ENCODE measurements at places on chromosomes 11 and 22.
A peak's percentile ranks its signal among the peaks of the same experiment; 100 is the strongest.

- no peak for DNase-seq
Measured at GRCh38 chr22:17314487-17314886, 54.8 kb upstream of the CECR2 start.

DNA sequence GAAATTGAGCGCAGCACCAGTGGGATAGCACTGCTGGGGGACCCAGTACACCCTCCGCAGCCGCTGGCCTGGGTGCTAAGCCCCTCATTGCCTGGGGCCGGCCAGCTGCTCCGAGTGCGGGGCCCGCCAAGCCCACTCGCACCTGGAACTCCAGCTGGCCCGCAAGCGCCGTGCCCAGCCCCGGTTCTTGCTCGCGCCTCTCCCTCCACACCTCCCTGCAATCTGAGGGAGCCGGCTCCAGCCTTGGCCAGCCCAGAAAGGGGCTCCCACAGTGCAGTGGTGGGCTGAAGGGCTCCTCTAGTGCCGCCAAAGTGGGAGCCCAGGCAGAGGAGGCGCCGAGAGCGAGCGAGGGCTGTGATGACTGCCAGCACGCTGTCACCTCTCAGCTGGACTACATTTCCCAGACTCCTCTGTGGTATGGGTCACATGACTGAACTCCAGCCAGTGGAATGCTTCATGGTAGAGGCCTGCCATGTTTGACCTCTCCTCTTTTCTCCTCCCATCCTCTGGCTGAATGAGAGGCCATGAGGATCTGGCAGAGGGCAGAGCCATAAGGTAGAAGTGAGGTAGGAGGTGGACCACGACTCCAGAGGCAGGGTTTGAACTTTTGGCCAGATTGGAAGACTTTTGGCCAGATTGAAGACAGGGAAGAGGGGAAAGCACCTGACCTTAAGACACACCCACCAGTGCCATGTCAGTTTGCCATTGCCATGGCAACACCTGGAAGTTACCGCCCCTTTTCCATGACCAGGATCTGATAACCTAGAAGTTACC is 6.2 kb downstream of the MRGPRD start:
- no peak for DNase-seq

GRCh38 chr11:68838572-68838964 is 3.1 kb downstream of the CPT1A start:
- no peak for DNase-seq

DNA sequence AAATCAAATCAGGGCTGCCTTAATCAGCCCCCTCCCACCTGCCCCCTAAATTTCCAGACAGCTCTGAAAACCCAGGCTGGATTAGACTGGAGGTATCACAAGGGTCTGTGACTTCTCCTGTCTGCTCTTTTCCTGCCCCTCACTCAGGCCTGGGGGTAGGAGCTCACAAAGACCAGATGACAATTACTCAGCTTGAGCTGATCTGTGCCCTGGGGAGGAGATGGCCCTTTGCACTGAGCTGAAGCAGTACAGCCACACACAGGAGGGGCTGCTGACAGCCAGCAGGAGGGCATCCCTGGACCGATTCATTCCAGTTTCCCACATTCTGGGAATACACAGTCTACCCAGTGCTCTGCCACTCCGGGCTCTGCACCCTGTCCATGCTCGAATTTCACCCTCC is 4.2 kb downstream of the ABCC8 start:
- no peak for DNase-seq

DNA sequence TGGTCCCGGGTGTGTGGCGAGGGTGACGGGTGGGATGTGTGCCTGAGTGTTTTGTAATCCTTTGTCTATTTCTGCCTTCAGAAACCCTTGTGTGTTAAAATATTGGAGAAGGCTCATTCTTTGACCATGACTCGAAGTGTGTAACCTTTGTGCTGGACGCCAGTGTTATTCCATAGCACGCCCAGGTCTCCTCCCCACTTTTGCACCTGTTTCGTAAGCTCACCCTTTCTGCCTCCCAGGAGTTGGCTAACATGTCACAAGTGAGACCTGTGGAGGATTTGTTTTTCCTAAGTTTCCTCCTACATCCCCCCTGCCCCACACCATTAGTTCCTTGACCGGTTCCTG is 382 bp downstream of the C11orf54 start:
- no peak for DNase-seq

DNA sequence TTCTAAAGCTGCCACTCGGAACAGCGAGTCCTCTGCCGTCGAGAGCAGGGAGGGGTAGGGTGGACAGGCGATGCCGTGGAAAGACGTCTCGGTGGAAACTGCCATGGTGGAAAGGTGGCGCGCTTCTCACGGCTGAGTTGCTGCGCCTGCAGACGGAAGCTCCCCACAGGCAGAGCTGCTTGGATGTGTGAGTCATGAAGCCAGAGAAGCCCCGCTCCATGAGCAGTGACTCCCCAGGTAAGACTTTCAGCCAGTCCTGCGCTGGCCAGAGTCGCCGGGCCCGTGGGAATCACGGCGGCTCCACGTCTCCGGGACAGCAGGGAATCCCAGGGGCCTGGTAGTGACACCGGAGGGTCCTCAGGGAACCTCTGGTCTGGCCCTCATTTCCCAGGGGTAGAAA is 4.0 kb upstream of the TRMU start:
- DNase-seq, result no peak

GRCh38 chr11:55732936-55733335 is 40.3 kb upstream of the OR5D13 start:
- DNase-seq, result no peak

- no peak for DNase-seq
Measured at GRCh38 chr11:123510579-123510905, 80.5 kb downstream of the GRAMD1B start.

- no peak for DNase-seq
Measured at GRCh38 chr11:21464601-21465193, 728.2 kb upstream of the ANO5 start.

GRCh38 chr11:7321473-7322450 is 70.1 kb downstream of the SYT9 start:
- no peak for DNase-seq

GRCh38 chr11:131370090-131370751 is at the start of gene NTM:
Gene NTM, plus strand, starts transcription at chr11:131370615.
- DNase-seq, result no peak

GRCh38 chr11:43751726-43752125 is 71.2 kb downstream of the HSD17B12 start:
- DNase-seq, result no peak

DNA sequence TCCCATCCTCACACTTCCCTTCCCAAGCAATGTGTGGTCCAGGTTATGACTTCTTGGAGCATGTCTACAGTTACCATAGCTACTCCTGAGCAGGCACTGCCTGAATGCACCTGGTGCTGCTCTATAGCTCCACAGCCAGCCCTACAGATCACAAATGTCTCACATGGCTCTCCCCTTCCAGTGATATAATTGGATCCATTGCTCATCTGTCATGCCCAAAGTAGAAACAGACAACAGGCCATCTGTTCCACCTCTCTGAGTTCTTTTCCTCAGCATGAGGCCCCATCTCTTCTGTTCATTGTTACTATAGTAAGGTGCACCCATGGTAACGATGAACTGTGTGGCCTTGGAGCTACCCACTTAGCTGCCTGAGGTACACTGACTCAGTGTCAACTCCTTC is 320.3 kb upstream of the ZC3H12C start:
- peak; percentile 85 for DNase-seq

- DNase-seq, result no peak
Measured at GRCh38 chr22:28208036-28208435, 289.0 kb upstream of the PITPNB start.

GRCh38 chr11:122023614-122024250 is 92.3 kb downstream of the BLID start:
- no peak for DNase-seq

DNA sequence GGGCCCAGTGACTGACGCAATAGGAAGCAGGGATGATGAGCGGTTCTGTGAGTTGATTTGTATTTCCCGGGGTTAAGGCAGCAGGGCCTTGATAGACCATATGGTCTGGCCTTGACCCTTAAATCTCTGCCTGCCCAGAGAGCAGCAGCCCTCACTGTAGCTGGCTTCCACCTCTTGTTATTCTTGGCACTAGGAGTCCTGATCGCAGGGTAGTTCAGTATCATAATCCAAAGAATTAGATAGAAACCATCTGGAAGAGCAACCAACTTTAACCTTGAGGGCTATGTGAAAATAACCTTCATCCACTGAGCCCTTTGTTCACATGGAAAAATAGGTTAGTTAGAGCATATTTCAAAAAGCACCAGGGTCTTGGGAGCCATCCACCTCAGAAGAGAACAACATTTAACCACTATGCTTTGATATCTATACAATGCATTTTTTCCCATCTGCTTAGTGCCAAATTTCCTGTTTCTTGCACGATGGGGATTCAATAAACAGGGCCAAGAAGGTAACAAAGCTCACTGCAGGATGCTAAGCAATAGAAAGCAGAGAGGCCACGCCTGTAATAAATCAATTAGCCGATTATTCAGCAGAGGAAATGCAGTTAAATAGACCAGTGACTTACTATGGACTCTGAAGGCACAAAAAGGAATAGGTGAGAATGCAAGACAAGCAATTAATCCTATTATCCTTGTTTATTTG is 761.3 kb downstream of the OPCML start:
- DNase-seq, result no peak

DNA sequence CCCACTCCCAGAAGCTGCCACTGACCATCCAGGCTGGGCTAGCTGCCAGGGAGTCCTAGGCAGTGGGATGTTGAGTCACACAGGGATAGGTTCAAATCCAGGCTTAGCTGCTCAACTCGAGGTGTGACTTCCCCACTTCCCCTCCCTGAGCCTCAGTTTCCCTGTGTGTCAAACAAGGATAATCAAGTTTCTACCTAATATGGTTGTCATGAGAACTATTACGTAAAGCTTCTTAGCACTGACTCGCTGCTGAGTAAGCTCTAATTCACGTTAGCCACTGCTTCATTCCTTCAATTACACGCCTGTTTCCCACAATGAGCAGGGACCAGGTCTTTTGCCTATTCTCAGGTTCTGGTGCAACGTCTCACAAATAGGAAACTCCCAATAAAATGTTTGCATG is 67.7 kb downstream of the SEZ6L start:
- no peak for DNase-seq

- no peak for DNase-seq
Measured at GRCh38 chr22:43923191-43923590, 414 bp upstream of the PNPLA3 start.

DNA sequence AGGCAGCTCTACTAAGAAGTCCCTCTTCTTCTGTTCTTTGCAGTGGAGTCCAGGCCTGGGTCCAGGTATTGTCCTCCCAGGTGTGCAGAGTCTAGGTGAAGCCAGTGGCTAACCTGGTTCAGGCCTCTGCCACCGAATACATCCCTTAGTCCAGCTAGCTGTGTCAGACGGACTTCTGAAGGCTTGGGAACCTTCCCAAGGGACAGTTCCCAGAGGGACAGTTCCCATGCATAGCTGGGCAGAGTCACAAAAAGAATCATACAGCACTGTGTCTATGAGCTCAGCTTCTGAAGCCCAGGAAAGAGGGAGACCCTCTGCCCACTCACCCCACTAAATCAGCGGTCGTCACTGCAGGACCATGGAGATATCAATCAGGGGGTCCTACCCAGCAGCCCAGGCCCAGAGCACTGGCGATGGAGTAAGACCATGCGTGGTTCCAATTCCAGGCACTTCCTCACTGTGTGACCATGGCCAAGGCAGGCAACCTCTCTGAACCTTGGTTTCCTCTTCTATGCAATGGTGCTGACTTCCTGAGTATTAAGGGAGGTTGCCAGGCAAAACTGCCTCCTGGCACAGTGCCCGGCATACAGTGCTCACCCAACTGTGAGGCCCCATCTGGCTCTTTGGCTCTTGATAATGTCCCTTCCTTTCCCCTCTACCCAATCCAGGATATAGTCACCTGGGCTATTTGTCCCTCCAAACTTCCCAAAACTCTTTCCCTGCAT is 3.4 kb downstream of the MS4A10 start:
- no peak for DNase-seq

- DNase-seq, result no peak
Measured at GRCh38 chr11:122963961-122964360, 17.7 kb downstream of the BSX start.

DNA sequence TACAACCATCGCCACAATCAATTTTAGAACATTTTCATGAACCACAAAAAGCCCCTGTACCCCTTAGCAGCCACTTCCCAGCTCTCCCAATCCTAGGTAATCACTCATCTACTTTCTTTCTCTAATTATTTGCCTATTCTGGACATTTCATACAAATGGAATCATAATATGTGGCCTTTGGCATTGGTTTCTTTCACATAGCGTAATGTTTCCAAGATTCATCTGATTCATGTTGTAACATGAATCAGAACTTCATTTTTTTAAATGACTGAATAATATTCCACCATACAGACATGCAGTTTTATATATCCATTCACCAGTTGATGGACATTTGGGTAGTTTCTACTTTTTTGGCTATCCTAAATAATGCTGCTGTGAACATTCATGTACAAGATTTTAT is 56.2 kb upstream of the RCN1 start:
- DNase-seq, result no peak

- DNase-seq, result no peak
Measured at GRCh38 chr11:95516786-95517185, 272.8 kb downstream of the FAM76B start.

DNA sequence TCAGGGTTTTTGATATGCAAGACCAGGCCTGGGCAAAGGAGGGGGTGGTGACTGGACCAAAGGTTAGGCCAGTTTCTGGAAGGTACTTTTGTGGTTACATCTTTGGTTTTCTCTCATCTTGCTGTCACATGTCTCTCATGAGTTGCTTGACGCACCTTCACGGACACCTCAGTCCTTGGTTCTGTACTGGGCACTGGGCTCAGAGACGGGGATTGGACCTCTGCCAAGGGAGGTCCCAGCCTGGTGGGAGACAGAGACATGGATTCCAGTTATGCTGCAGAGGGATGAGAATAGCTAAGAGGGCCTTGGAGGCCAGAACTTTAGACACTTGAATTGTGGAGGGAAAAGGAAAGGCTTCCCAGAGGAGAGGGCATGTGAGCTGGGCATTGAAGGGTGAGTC is 1.7 kb downstream of the USP35 start:
- DNase-seq, result no peak

GRCh38 chr22:28829358-28830181 is 29.2 kb upstream of the XBP1 start:
- no peak for DNase-seq

DNA sequence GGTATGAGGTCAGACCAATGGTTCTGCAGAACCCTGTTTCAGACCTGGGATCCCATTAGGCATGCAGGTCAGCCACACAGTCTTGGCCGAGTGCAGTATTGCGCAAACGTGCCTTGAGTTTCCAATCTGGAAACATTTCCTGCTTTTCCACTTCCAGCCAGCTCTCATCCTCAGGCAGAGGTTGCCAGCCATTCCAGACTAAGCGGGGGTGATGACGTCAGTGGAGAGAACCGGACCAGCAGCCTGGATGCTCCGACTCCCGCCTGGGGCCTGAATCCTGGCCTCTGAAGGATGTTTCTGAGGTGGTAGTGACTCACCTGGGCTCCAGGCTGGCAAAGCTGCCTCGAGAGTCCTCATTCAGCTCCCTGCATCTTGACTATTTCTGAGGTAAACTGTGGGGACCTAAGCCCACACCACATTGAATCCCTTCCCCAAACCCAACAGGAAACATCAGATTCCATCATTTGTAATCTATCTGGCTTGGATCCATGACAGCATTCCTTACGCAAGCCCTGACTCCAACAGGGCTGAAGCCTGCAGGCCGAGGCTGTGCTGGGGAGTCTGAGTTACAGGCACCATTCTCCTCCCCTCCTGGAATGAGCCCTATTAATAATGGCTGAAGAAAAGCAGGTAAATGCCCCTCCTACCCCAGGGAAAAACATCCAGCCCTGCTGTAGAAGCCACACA is 83.0 kb downstream of the ABTB2 start:
- no peak for DNase-seq

GRCh38 chr11:34620820-34621792 is at the start of gene EHF:
Gene EHF, plus strand, starts transcription at chr11:34621093. Its CDS starts 21,538 bp downstream, at chr11:34642631.
- no peak for DNase-seq

- no peak for DNase-seq
Measured at GRCh38 chr11:48028914-48029680, 48.7 kb downstream of the PTPRJ start.

- no peak for DNase-seq
Measured at GRCh38 chr11:19947537-19948114, 212.6 kb downstream of the DBX1 start.
